ELF-1 (cell line): ENCODE measurements at places on chromosomes 1 and 21.
A peak's percentile ranks its signal among the peaks of the same experiment; 100 is the strongest.

DNA sequence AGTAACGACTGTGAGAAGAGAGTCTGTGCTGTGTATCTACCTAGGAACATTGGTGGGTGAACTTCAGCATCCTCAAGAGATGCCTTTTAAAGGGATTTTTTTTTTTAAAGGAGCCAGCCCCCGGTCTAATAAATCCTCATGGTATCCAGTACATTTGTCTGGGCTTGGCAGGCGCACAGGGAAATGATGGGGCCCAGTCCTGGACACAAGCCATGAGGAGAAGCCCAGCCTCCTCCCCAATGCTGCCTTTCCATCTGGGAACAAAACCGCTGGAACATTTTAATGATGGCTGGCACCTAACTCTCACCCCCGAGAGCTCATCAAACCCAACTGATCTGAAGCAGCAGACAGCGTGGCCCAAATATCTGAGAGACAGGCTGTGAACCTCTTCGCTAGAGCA, 64.2 kb downstream of the ACOT7 start:
- DNase-seq, result no peak

DNA sequence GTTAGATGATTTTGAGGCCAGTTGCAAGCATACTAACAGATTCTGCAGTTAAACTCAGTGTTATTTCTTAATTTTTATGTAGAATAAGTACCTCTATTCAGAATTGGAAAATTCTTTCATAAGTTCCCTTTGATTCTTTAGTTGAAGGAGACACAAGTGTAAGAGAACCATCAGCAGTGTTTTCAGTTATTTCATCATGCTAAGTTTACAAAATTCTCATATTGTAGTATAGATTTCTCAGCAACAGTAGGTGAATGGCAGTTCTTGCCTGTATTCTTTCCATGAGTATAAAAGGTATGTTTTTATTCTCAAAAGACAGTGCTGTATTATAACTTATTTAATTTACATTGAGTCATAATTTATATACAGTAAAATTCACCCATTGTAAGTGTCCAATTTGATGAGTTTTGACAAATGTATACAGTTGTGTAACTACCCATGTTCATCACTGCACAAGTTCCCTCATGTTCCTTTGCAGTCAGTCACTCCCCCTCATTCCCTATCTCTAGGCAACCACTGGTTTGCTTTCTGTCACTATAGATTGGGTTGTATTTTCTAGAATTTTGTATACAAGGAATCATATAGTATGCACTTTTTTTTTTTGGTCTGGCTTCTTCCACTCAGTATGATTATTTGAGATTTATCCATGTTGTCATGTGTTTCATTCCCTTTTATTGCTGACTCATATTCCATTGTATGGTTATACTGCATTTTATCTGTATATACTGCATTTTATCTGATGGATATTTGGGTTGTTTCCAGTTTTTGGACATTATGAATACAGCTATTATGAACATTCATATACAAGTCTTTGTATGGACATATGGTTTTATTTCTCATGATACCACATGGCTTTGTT, 3.9 kb downstream of the RPS6KC1 start:
- no peak for DNase-seq

- no peak for DNase-seq
These were observed 119.8 kb downstream of the SIK1 start for GRCh38 chr21:43306911-43307676.

DNA sequence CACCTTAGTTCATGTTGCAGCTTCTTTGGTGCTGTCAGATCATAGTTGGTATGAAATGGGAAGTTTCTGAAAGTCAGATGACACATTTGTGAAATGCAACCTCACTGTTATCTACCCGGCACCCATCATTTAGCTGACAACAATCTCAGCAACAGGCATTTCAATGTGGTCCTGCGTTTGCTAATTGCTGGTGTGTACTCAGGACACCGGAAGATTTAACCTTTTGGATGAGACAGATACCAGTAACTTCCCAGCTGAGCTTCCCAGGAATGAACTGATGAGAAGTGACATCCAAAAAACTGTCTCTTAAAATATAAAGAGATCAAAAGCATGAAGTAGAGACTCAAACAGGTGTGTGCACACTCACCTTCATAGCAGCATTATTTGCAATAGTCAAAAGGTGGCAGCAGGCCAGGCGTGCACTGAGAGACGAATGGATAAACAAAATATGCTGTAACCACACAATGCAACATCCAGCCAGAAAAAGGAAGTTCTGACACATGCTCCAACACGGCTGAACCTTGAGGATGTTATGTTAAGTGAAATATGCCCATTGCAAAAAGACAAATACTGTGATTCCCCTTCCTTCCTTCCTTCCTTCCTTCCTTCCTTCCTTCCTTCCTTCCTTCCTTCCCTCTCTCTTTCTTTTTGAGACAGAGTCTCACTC, 7.9 kb upstream of the CLDN14 start:
- no peak for DNase-seq

DNA sequence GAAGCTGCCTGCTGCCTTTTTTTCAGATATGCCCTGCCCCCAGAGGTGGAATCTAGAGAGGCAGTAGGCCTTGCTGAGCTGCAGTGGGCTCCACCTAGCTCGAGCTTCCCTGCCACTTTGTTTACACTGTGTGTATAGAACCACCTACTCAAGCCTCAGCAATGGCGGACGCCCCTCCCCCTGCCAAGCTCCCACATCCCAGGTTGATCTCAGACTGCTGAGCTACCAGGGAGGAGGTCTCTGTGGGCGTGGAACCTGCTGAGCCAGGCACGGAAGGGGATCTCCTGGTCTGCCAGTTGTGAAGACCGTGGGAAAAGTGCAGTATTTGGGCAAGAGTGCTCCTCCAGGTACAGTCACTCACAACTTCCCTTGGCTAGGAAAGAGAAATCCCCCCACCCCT, 65.1 kb downstream of the MSH4 start:
- peak; percentile 72 for DNase-seq

DNA sequence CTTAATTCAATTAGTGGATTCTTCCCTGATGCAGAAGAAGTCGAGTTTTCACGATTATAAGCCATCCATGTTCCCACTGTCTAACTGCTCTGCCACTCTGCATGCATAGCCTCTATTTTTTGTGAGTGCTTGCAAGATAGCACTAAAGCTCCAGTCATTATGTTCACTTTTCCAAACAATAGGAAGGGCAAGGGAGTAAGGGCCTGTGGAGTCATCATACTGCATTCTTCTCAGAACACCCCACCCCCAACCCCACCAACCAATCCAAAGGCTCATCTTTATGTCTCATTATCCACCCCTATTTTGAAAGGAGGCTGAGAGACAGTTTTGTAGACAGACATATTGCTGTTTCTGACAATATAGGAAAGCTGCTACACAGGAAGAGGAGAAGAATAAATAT, 471.7 kb upstream of the ADGRL2 start:
- DNase-seq, result no peak

DNA sequence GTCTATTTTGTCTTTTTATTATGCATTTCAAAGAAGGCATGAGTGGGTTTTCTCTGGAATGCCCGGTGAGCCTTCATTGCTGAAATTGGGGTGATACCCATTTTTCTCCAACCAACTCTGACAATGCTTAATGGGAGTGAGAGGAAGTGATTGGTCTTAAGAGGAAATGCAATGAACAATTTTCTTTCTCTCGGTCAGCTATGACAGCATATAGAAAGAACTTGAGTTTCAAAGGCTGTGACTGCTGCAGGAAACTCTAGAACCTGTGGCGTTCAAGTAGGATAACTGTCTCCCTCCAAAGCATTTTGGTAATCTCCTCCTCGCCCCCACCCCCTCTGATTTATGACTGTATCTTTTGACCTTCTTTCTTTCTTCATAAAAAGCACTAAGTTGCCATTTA, 155.9 kb downstream of the LYPLAL1 start:
- no peak for DNase-seq

DNA sequence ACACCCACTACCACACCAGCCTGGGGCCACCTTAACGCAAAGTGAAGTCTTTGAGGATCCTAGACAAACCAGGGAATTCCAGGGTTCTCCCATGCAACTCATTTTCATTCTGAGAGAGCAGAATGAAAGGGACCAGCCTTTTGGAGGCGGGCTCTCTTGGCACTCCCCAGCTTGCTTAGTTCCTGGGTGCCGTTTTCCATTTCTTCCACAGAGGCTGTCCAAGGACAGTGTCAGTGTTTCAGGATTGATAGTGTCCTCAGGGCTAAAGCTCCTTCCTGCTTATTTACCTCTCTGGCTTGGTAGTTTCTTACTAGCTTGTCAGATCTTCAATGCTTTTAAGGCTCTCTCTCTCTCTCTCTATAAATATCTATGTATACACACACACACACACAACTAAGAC, 30.1 kb upstream of the GNG4 start:
- peak; percentile 75 for DNase-seq

GRCh38 chr1:174023440-174023839, 1.3 kb upstream of the RC3H1 start:
- DNase-seq, result peak; percentile 66

GRCh38 chr1:25146451-25146855, 85.8 kb downstream of the SYF2 start:
- DNase-seq, result no peak

GRCh38 chr1:45557422-45557944, 6.9 kb downstream of the AKR1A1 start:
- DNase-seq, result no peak

DNA sequence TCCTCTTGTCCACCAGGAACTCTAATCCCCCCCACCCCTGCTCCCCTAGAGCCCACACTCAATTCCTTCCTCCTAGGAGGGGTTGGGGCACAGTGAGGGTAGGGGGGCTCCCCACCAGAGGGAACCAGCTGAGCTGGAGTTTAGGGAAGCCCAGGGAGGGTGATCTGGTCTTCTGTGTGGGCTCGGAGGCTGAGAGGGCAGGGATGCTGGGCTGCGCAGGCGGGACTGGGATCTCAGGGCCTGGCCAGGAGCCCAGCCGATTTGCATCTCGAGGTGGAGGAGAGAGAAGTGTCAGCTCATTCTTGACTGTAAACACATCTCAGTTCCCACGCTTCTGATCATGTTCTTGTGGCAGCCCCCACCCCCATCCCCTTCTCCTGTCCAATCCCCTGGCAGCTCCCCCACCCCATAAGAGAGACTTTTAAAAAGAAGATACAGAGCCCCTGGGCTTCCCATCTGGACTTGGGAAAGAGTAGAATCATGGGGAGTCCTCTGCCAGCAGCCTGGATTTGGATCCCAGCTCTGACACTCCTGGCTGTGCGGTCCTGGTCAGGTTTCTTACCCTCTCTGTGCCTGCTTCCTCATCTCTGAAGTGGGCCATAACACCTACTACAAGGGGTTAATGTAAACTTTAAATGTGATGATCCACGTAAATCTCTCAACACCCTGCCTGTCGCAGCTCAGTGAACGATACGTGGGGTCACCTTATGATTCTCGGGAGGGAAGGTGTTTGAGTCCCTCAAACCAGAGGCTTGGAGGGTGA, 6.6 kb downstream of the PEAR1 start:
- DNase-seq, result no peak

- DNase-seq, result peak; percentile 39
These were observed 45.5 kb downstream of the VPS13D start for GRCh38 chr1:12275370-12275769.

DNA sequence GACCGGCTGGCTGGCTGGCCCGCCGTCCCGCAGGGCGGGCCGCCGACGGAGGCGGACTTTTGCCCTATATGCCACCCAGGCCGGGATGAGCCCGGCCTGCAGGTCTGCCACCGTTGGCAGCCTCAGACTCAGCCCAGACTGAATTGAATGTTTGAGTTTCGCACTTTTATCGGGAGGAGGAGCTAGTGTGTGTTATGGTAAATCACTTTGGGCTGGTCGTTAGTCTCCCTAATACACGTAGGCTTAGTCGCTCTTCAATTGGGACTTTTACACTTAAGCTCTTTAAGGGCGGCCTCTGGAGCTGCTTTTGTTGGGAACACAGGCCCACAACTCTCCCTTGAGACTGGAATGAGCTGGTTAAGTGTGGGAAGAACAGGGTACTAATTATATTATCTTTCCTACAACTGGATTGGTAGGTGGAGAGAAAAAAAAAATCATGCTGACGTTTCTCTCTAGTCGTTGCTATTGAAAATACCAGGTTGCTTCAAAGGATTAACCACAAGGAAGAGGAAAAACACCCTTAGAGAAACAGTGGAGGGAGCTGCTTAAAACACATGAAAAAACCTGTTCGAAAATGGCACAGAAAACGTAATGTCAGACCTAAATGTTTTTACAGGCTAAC, 1.4 kb upstream of the IRF2BP2 start:
- DNase-seq, result peak; percentile 88
